ENCODE measurements at places on chromosomes 11 and 22.

DNA sequence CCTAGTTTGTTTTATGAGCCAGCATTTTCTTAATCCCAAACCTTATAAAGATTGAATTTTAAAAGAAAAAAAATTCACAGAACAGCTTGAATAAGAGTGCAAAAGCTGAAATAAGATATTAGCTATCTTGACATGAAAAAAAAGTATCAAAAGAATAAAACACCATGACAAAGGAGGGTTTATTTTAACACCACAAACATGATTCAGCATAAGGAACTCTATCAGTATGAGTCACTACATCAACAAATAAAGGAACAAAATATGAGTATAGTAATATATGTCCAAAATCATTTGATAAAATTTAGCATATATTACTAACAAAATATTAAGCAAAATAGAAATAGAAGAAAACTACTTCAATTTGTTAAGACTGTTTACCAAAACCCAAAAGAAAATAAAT, 9.6 kb upstream of the LMO1 start:
- no peak for DNase-seq

- no peak for DNase-seq
Measured at GRCh38 chr11:57094181-57094935, 87.4 kb upstream of the LRRC55 start.

GRCh38 chr11:119940401-119940976, 197.4 kb downstream of the TRIM29 start:
- no peak for DNase-seq

DNA sequence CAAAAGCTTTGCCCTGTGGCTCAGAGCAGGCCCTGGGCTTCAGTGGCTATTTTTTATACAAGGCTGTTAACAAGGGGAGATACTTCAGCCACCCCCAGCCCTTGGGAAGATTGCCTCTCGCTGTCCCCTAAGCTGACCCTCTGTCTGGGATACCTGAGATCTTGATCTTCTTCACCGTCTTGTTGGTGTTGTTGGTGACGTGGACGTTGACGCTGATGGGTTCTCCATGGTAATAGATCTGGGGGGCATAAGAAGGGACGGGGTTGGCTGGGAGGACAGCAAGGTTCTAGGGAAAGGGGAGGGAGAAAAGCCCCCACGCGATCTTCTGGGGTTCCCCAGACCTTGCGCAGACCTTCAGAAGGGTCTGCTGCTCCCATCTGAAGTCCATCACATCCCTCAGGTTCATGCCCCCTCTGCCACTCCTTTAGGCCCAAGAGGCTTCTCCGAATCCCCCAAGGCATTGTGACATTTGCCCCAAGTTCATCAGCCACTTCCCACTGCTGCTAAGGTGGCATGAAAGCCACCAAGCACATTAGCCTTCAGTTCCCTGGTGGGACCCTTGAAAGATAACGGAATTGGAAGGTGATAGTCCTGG, 36.7 kb downstream of the TPBGL start:
- no peak for DNase-seq

DNA sequence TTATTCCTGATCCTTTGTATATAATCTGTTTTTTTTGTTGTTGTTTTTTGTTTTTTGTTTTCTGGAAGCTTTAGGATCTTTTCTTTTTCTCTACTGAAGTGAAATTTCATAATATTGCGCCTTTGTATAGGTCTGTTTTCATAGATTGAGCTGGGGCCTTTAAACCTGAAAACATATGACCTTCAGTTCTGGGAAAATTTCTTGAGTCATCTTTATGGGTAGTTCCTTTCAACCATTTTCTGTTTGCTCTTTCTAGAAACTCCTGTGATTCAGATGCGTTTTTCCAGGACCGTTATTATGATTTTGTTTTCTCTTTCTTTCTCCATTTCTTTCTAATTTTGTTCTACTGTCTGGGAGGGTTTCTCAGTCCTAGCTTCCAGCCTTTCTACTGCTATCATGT, 43.7 kb downstream of the BSX start:
- DNase-seq = no peak

- DNase-seq = no peak
Measured at GRCh38 chr22:32917577-32918354, 116.3 kb downstream of the TIMP3 start.

- DNase-seq = no peak
Measured at GRCh38 chr11:111417766-111418435, 38.8 kb upstream of the POU2AF1 start.

DNA sequence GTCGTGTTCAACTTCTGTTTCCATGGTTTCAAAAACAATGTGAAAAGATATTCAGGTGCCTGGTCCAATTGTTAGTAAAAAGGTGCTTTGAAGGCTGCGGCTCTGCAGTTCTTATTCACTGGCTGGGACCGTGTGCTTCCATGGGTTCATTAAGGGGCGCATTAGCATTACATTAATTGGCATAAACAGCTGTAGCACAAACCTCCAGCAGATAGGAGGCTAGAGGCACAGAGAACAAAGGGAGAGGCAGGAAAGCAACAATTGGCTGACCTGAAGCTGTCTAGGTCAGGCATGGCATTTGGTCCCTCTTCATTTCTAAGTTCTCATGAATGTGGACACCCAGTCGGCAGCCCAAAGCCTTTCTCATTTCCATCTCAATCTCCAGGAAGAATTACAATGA, 16.6 kb downstream of the PAK1 start:
- no peak for DNase-seq

- no peak for DNase-seq
Measured at GRCh38 chr22:22397875-22398524, 110.5 kb downstream of the ZNF280B start.

DNA sequence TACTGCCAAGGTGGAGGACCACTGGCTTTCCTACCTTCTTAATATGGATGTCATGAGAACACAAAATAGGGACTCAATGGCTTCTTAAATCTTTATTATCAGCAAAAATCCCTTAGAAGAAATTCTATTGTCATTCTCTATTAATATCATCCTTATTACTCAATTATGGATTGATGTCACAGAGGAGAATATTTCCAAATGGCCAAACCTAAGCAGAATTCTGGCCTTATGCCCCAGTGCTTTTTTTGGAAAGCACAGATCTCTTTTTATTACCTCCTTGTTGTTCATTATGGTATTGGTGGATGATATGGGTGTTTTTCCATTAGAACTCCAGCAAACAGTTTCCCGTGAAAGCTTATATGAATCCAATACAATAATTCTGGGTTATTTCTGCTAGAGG, 9.9 kb downstream of the CRTAM start:
- no peak for DNase-seq

- no peak for DNase-seq
Measured at GRCh38 chr11:75667831-75668450, 897 bp downstream of the MAP6 start.

GRCh38 chr11:2762451-2762850, 62.7 kb upstream of the KCNQ1OT1 start:
- DNase-seq = no peak

Measured in stimulated activated CD4-positive, alpha-beta T cell treated with anti-CD3 and anti-CD28 coated beads, Interleukin-4, amount 100 ng/mL, for 4 hours (primary cell).